ENCODE measurements at places on chromosomes 3 and 15.

GRCh38 chr3:20123131-20123652 is 62.8 kb downstream of the SGO1 start:
- DNase-seq = no peak

DNA sequence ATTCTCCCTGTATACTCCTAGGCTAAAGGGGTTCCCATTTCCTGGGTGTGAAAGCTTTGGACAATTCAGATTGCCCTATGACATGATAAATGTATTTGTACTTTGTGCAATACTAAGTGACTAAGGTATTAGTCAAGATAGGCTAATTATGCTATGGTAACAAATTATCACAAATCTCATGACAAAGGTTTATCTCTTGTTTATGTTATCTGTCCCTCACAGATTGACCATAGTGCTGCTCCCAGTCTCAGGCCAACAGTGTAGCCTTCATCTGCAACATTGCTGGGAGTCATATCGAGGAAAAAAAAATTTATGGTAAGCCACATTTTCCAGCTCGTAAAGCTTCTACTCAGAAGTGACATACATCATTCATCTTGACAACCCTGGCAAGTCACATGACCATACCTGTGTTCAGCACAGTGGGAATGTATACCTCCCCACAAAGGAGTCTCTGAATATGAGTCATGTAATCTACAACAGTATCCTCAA is 346.2 kb downstream of the IGSF11 start:
- DNase-seq = no peak

DNA sequence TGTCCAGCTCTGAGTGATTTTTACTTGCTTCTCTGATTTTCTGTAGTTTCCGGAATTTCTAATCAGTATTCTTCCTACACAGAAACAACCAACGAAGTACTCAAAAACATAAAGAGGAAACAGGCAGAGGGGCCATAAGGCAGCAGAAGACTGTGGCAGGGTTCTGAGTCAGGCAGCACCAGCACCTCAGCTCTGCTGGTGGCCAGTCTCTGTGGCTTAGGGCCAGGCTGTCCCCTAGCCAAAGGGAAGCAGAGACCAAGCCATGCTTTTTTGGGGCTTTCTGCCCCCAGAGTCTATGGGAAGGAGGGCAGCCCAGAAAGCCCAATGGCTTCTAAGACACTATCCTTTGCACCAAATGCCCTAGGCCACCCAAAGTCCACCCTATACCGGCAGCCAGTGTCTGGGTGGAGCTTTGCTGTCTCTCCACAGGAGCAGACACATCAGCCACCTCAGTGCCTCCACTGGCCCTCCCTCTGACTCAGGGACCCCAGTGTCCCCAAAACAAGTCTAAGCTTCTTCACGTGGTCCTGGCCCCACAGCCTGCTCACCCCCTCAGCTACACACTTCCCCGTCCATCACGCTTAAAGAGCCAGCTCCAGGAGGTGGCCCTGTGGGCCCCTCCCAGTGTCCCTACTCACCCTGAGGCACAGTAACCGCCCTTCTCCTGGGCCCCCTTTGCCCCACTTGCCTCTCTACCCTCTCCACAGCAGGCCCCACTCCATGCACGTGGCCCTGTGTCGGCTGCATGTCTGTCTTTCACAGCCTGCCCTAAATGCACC is 46.2 kb downstream of the CCDC12 start:
- no peak for DNase-seq

DNA sequence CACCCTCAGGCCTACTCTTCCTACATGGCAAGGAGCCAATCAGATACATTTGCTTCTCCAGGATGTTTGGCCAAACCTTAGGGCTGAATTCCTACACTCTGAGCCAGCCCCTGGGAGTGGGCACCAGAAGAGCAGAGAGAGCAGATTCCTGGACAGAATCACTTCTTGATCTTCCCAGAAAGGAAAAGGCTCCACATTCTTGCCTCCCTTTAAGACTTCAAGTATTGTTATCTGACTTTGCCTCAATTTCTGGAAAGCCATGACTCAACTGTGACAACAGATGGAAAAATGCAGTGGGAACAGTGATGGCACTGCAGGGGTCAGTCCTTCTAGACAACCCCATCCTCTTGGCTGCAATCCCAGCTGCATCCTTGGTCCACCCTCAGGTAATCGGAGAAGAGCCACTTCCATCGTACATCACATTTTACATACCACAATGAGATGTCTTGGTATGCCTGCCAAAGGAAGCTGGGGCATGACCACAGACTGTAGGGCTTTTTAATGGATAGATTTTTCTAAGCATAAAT is 21.0 kb downstream of the SLCO2A1 start:
- no peak for DNase-seq

- DNase-seq = no peak
Measured at GRCh38 chr3:71547249-71548198, 36.0 kb downstream of the FOXP1 start.

DNA sequence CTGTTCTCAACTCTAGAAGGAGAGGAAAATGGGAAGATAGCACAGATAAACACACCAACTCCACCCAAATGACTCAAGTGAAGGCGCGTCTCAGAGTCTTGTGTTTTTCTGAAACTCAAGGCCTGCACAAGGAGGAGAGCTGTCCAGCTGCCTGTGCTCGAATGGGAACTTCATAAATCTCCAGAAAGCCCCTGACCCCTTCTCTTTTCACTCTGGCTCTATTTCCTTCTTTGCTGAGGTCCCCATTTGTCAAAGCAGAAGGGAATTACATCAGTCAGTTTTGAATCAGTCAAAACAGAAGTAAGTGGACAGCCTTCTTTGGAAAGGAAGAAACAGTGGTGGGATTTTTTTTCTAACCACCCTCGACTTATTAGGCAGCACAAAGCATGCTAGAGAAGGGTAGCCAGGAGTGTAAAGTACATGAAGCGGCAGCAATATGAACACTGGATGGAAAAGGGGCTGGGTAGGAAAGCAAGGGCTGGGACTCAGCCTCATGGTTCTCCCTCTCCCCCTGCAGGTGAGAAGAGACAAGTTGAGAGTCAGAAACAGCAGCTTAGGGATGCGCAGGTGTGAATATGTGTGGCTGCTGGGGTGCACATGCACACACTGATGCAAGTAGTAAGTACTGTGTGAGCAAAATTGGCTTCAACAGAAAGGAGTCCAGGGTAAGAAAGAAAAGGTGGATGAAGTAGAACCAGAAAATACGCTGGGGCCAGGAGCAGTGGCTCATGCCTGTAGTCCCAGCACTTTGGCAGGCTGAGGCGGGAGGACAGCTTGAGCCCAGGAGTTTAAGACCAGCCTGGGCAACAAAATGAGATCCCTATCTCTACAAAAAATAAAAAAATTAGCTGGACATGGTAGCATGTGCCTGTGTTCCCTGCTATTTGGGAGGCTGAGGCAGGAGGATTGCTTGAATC is 36.6 kb upstream of the MAGEF1 start:
- DNase-seq = no peak

- DNase-seq = no peak
Measured at GRCh38 chr3:76039431-76039830, 254.1 kb upstream of the ZNF717 start.

Data from activated naive CD4-positive, alpha-beta T cell (primary cell).